Activated CD4-positive, CD25-positive, alpha-beta regulatory T cell (primary cell): ENCODE measurements at places on chromosomes 1 and 21.

DNA sequence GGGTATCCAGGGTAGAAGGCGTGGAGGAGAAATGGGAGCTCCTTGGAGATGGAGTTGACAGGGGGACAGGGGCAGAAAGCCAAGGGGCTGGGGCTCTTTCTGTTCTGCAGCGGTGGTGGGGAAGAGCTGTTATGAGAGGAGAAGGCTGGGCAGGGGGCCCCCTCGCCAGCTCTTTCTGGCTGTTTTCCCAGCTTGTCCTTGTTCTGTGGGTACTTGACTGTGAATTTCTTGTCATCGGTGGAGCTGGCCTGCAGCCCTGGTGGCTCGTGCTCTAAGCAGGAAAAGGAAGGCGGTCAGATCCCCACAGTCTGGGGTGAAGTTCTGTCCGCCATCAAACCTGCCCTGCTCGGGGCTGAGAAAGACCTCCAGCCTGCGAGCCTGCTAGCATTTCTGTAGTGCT is 7.6 kb downstream of the ZNF683 start:
- no peak for DNase-seq

DNA sequence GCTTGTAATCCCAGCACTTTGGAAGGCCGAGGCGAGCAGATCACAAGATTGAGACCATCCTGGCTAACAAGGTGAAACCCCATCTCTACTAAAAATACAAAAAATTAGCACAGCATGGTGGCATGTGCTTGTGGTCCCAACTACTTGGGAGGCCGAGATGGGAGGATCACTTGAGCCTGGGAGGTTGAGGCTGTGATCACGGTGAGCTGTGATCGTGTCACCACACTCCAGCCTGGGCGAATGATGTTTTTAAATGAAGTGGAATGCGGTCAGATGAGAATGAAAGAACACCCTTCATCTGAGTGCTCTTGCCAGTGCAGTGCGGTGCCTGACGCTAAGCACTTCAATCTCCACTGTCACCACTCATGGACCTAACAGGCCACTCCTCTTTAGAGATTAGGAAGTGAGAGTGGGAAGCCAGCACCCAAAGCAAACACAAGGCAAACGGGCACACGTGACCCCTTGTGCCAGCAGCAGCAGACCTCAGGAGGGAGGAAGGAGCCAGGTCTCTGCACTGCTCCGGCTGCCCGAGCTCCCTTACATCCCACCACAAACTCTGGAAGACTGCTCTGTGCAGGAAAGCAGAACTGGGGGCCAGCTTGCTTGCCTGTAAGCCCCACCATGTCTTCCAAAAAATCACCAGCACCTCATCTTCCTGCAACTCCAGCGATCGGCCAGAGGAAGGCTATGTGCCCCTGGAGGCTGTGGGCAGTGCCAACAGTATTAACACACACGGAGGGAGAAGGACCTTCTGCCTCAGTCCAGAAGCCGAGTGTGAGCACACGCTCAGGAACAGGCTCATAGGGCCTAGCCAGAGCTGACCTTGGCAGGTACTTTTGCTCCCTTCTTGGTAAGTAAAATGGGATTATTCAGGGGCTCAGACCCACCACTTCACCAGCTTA is 9.7 kb downstream of the CTNNBIP1 start:
- no peak for DNase-seq

- no peak for DNase-seq
Observed at GRCh38 chr21:29649406-29649814, 290.4 kb downstream of the GRIK1 start.

DNA sequence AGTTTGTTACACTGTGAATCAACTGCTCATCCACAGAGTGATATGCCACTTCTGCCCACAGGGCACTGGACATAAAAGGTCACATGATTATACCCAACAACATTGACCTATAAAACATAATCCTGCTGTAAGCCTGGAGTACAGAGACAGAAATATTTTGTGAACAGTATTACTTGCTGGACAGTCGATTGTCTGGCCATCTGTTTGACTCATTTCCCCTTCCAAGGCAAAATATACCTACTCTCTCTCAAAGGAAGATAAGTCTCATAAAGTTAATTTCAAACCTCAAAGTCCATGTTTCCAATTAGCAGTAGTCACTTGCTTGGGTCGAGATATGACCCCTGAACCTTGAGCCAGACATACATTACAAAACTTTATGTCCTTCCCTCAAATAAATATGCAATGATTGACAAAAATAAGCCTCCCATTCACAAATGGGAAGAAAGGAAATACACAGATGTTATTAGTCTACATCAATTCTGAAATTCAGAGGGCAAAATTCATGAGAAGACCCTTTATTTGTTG is 39.3 kb upstream of the RGS18 start:
- no peak for DNase-seq

DNA sequence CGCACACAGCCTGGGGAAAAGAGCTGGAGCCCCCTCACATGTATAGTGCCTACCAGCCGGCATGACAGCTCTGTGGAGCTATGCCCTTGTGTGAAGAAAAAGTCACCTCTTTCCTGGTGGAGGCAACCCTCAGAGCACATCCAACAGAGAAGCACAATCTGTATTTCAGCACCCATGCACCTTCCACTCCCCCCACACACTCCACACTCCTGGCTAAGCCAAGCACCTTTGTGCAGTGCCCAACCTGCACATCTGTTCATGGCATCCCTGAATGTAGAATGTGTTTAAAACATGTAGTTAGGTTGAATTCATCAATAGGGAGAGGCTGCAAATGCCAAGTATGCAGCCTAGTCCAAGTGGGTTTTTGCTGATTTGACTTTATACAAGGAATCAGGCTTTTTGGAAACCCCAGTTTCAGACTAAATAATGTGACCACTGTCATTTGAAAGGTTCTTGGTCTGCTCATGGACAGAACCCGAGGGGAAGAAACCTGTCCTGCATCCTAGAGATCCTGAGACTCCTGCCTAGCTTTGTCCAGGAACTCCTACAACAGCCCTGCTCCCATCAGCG is 197.1 kb downstream of the TOMM20 start:
- DNase-seq = no peak

DNA sequence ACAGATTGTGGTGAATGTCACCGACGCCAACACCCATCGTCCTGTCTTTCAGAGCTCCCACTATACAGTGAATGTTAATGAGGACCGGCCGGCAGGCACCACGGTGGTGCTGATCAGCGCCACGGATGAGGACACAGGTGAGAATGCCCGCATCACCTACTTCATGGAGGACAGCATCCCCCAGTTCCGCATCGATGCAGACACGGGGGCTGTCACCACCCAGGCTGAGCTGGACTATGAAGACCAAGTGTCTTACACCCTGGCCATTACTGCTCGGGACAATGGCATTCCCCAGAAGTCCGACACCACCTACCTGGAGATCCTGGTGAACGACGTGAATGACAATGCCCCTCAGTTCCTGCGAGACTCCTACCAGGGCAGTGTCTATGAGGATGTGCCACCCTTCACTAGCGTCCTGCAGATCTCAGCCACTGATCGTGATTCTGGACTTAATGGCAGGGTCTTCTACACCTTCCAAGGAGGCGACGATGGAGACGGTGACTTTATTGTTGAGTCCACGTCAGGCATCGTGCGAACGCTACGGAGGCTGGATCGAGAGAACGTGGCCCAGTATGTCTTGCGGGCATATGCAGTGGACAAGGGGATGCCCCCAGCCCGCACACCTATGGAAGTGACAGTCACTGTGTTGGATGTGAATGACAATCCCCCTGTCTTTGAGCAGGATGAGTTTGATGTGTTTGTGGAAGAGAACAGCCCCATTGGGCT is 3.0 kb downstream of the CELSR2 start:
- no peak for DNase-seq

GRCh38 chr1:219650880-219651279 is 38.0 kb upstream of the ZC3H11B start:
- no peak for DNase-seq

- DNase-seq = no peak
Observed at GRCh38 chr1:234613128-234613875, 3.3 kb upstream of the IRF2BP2 start.

DNA sequence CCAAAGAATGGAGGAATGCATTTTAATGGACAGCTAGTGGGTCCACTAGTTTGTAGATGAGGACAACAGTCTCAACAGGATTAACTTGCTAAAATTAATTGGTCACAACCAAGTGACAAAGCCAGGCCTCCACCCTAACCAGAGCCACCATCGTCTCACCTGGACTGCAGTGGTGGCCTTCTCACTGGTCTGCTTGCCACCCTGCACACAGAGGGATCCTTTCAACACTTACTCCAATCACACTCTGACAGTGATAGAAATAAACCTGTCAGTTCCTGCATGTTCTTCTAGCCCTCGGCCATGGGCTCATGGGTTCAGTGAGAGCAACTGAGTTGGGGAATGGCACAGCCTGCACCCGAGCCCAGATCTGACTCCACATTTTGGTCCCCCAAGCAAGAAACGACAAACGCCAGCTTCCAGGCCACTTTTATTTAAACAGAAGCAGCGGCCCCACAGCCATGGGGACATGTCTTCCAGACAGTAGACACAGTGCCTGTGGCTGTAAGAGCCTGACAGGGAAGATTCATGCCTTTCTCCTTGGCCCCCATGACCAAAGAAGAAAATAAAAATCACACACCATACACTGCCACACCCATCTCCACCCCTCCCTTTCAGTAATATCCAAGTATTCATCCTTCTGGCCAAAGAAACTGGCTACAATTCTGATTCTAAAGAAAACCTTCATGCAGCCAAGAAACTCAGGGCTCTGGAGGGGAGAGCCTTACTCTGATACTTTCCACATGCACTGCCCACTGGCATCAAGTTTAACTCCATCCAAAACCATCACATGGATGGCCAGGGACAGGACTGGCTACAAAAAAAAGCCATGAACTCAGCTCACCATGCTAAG is 37.6 kb downstream of the DHCR24 start:
- DNase-seq = no peak

DNA sequence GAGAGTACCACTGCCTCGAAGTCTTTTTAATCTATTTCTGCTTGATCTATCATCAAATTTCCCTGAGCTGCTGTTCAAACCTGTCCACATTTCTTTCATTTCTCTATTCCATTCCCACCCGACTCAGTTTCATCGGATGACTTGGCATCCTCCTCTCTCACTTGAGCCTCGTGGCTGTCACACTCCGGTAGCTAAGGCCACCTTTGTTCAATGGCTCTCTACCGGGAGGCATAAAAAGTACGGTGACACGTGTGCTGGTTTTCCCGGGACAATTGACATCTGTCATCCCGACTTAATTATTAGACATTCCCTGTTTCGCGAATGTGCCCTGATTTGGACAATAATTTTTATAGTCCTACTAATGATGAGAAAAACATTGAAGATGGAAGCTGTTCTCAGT is 22.6 kb downstream of the MIS18A start:
- no peak for DNase-seq

DNA sequence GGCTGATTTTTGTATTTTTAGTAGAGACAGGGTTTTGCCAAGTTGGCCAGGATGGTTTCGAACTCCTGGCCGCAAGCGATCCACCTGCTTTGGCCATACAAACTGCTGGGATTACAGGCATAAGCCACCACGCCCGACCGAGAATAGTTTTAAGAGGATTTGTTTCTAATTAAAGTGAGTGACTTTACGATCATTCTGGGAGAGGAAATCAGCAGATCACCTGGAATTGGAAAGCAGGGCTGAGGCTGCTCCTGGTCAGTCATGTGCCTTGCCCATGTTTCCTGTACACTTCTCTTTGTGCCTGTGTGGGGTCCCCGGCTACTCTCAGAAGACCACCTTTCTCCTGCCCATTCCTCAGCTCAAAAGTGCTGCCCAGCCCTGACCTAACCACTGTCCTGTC is 33.9 kb downstream of the ZBTB8B start:
- DNase-seq = no peak

- DNase-seq = no peak
Observed at GRCh38 chr1:212237651-212238050, 47.6 kb upstream of the PPP2R5A start.

DNA sequence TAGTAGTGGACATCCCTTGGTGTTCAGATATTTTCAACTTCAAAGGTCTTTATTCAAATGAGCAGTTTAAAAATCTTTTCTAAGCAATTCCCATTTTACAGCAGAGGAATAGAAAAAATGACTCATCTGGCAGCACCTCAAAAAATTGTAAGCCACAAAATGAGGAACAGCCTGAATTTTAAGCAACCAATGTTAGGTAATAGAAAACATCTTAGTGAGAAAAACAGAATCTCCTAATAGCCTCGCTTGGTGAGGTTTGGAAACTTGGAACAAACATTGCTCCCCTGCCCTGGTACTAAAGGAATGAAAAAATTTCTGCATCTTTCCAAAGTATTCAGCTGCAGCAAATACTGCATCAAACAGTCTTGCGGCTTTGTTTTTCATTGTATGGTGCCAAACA is 264.4 kb downstream of the NTNG1 start:
- DNase-seq = no peak

DNA sequence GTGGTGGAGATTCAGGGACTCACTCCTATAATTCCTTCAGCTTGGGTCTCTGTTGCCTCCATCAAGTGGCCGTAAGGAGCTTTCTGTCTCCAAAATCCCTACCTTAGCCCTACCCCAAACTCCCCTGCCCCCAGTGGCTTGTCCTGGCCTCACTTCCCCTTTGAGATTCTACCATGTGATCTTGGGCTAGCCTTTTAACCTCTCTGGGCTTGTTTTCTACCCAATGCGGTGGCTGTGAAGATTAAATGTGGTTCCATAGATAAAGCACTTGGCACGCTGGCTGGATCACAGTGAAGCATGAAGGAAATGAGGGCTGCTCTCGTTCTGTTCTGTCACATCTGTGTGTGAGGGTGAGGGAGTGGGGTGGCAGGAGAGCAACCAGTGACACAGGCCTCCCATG is 43.6 kb downstream of the FAAH start:
- no peak for DNase-seq

- DNase-seq = no peak
Observed at GRCh38 chr1:28887419-28887834, 26.9 kb upstream of the EPB41 start.

DNA sequence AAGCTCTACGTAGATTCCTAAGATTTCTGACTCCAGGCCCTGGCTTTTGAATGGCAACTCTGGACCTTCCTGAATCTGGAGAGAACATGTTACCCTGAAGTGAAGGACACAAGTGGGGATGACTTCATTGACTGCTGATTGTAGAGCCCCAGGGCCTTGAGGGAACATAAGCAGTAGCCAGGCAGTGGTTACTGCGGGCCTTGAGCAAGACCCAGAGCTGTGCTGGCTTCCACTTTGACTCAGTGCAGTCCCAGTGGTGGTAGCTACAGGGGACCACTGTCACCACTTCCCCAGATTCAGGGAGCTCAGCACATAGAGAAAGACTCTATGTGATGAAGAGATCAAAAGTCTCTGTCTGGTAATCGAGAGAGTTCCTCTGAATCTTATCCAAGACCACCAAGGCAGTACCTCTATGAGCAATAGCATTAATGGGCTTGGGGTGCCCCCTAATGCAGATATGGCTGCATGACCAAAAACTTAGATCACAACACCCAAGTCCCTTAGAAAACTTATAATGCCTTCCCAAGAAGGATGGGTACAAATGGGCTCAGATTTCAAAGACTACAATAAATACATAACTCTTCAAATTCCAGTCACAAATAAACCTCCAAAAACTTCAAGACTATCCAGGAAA is 1278.3 kb downstream of the AMY1C start:
- no peak for DNase-seq

DNA sequence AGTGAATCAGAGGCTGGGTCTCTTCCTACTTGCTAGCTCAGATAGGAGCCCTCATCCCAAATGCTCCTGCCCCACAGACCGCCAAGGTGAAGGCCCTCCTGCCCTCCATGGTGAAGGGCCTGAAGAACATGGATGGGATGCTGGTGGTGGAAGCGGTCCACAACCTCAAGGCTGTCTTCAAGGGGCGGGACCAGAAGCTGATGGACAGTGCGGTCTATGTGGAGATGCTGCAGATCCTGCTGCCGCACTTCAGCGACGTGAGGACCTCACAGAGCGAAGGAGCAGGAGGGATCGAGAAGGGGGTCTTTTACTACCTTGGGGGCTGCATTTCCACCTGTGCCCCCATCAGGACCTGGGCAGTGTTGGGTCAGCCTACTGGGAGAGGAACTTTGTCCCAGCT is 14.6 kb upstream of the TTC4 start:
- DNase-seq = no peak
